Kidney glomerular epithelial cell (primary cell): ENCODE measurements at places on chromosomes 11 and 22.

DNA sequence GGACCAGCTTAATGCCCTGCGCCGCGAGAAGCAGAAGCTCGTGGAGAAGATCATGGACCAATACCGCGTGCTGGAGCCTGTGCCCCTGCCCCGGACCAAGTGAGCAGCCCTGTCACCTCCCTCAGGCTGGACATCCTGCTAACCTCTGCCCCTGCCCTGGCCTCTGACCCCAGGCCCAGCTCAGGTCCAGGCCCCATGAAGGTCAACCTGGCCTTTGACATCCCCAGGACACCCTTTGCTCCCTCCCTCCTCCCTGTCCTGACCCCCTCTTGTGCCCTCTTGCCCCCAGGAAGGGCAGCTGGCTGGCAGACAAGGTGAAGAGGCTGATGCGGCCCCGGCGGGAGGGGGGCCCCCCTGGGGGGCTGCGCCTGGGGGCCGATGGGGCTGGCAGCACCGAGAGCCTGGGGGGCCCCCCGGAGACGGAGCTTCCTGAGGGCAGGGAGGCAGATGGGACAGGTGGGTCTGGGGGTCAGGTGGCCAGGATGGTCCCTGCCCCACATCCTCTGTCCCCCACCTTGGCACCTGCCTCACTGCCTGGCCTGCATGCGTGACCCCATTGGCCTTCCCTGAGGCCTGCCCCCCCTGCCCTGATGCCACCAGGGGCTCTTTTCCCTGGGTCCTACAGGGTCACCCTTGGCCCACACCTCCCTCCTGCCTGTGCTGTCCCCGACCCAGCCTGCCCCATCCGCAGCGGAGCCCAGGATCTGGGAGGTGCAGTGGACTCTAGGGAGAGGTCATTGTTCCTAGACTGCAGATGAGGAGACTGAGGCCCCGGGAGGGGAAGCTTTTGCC is 5.1 kb upstream of the RPS6KA4 start:
- DNase-seq, result no peak

- DNase-seq, result no peak
Observed at GRCh38 chr11:1458340-1459218, 28.0 kb downstream of the MOB2 start.

DNA sequence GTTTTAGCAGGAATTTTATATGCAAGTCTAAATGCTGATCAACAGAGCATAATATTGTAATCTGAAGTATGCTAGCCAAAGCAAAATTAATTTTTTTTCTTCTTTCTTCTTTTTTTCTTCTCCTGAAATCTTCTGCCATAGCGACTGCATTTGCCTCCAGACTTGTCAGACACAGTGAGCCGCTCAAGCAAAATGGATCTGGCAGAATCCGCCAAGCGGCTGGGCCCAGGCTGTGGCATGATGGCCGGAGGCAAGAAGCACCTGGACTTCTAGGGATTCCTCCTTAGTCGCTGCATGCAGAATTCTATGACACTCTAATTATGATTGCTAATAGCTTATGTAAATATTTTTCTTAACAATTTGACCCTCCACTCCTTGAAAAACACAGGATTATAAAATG is 27.9 kb downstream of the PAX6 start:
- DNase-seq, result no peak

DNA sequence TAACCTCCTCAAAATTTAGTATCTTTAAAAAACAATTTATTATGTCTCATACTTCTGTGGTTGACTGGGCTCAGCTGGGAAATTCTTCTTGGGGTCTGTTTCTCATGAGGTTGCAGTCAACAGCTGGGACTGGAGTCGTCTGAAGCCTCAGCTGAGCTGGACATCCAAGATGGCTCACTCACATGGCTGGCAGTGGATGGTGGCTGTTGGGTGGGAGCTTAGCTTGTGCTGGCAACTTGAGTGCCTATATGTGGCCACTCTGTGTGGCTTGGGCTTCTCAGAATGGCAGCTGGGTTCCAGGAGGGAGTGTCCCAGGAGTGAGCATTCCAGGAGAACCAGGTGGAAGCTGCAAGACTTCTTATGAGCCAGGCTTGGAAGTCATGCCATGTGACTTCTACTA is 13.2 kb downstream of the THY1 start:
- DNase-seq, result no peak

DNA sequence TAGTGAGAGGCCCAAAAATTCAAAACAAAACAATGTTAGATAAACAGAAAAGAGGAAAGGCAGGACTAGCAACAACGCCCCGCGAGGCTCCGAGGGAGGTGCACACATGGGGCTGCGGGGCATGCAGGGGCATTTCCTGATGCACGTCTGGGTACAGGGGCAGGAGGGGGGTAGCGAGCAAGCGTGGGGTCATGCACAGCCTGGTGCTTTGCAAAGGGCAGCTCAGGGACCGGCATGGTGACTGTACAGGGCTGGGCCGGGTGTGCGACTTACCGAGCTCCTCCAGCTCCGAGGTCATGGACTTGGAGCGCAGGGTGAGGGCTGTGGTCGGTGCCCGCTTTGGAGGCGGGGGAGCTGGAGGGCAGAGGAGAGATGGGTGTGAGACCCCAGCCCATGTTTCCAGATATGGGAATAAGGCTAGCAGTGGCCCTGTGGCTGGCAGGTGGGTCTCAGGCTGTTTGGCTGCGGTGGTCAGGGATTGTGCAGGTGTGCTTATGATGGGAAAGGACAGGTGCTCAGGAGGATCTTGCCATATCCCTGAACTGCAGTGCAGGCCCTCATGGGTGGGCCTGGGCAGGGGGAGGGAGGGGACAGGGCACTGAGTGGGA is 103.7 kb downstream of the CTTN start:
- no peak for DNase-seq
